ENCODE measurements at places on chromosomes 6 and 20. TPM values are rescaled to one million over a fixed set of nuclear protein-coding genes. Genes with fewer than 3 reads are reported as not detected.

- DNase-seq, result no peak
Observed at GRCh38 chr6:126773112-126773805, 345.2 kb upstream of the RSPO3 start.

The KPNA5 gene
- polyA plus RNA-seq, result 24.4 TPM

- DNase-seq, result no peak
Observed at GRCh38 chr20:24880356-24880755, 68.7 kb upstream of the CST7 start.

DNA sequence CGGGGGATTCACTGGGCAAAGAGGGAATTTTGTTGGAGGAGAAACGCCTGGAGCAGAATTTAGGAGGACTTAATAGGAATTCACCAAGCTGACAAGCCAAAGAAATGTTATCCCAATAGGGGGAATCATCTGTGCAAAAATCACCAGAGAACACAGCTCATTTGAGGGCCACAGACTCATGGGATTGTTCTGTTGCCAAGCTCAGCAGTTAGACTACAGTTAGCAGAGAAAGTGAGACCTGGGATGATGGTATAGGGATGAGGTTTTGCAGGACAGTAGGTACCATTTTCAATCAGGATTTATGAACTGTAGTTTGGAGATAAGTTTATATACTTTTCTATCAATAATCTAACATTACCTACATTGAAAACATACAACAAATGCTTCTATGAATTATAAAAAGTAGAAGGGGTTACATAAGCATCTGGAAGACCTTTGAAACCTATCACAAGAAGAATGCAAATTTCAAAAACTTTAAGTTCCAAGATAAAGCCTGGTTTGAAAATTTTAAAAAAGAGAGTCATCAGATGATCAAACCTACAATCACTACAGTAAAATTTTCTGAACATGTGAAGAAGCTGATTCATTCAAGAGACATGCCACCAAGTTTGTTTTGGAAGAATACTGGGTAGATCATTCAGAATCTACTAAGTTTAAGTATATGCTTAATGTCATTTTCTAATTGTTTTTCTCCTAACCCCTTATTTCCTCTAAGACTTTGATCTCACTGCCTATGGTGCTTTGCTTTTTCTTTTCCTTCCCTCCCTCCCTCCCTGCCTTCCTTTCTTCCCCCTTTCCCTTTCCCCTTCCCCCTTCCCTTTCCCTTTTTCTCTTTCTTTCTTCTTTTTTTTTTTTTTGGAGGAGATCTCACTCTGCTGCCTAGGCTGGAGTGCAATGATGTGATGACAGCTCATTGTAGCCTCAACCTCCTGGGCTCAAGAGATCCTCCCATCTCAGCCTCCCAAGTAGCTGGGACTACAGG, 81.5 kb downstream of the KIF13A start:
- DNase-seq, result no peak

Data from right renal cortex interstitium (tissue), 3 donors.